ENCODE measurements at places on chromosomes 6 and 20. TPM values are rescaled to one million over a fixed set of nuclear protein-coding genes. Genes with fewer than 3 reads are reported as not detected.

The EMILIN3 gene
- total RNA-seq: 0.25 TPM

The SCGN gene
- not detected for total RNA-seq

The PKHD1 gene
- total RNA-seq: not detected

The RSPO3 gene
- total RNA-seq: 11.8 TPM

The MYCT1 gene
- total RNA-seq: 0.14 TPM
